NCI-H1694 (cell line): ENCODE measurements at places on chromosomes 3 and 15.

GRCh38 chr3:167798443-167798842 is 62.9 kb downstream of the SERPINI1 start:
- DNase-seq, result no peak

DNA sequence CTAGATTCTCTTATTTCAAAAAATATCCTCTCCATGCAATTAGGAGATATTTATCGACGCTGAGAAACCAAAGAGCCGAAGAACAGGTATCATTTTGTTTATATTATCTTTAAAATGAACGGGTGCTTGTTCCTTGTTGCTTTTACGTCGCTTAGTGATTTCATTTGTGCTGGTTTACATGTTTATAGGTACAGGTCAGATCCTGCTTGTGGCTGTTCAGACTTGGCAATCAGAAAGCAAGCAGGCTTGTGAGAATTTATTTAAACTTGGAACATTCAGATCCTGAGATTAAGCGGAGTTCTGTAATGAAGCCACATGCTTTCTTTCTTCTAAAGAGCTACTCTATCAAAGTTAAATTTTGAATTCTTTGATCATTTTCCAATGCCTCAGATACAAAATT is 43.0 kb upstream of the ATP2C1 start:
- no peak for DNase-seq

DNA sequence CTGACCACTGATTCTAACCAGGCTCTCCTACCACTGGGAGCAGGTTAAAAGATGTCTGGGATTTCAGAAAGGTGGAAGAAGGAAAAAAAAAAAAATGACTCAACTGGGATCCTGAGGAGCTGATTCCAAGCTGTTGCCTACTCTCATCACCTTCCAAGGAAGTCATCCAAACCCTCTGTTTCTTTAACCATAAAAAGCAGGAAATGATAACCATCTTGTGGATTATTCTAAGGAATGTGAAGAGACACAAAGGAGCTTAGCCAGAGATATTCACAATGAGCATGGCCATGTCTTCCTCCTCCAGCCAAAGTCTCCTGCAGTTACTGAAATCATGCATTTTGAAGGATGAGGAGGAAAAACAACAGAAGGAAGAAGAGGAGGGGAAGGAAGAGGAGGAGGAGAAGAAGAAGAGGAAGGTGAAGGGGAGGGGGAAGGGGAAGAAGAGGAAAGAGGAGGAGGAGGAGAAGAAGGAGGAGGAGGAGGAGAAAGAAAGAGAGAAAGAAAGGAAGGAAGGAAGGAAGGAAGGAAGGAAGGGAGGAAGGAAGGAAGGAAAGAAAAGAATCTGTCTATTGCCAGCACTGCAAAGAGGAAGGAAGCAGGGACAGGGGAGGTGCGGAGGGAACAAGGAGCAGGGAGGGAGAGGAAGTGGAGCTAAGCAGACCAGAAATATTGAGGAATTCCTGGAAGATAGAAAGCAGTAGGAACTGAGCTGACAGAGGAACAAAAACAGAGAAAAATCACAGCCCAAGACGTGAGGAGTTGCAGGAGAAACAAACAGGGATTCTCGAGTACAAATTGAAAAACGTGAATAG is 229.2 kb downstream of the UACA start:
- DNase-seq, result no peak

GRCh38 chr15:72389231-72389630 is 8.9 kb upstream of the TMEM202 start:
- DNase-seq, result no peak

DNA sequence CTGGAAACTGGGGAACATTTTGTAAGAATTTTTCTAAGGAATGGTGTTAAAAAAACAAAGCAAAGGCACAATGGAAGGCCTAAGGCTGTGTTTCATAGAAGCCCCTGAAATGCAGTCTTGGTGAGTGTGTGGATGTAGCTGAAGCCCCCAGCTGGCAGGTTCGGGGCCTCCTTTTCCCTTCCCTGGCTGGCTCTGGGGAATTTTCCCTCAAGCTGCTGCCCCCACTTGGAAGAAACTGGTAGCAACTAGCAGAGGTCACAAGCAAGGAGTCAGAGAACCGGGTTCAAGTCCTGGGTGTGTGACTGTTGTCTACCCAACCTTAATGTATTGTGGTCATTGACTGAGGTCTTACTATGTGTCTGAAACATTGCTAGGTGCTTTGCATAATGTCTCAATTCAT is 85.3 kb upstream of the MYZAP start:
- no peak for DNase-seq

DNA sequence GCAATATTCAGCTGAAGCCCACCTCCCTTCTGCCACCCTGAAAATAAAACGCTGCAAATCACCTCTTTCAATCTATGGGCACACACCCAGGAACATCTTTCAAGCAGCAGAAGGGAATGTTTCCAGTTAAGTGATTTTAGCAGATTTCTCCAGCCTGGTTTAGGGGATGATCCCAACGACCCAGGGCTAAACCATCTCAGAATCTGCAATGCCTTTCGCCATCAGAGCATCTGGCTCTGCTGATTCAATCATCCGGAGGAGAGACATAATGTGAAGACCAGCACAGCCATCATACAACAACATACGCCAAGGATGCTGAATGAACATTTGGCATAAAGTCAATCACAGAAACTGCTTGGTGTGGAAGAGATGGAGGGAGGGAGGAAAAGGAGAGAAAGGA is 15.5 kb upstream of the LRRN1 start:
- DNase-seq, result peak; percentile 75

GRCh38 chr3:193701953-193702635 is 109.1 kb downstream of the OPA1 start:
- no peak for DNase-seq

DNA sequence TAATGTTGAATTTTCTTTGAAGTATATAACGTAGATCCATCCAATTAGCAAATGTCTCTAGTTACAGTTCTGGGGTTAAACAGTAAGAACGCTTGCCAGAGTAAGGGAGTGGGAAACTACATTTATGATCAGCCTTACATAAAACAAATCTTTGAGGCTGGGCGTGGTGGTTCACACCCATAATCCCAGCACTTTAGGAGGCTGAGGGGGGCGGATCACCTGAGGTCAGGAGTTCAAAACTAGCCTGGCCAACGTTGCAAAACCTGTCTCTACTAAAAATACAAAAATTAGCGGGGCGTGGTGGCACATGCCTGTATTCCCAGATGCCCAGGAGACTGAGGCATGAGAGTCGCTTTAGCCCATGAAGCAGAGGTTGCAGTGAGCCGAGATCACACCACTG is 50.1 kb upstream of the GATM start:
- no peak for DNase-seq
